ENCODE measurements at places on chromosomes 7 and 10.

- no peak for DNase-seq
Observed at GRCh38 chr10:62903828-62904227, 87.7 kb upstream of the EGR2 start.

GRCh38 chr7:5284304-5285281 is 1.9 kb downstream of the SLC29A4 start:
- no peak for DNase-seq

DNA sequence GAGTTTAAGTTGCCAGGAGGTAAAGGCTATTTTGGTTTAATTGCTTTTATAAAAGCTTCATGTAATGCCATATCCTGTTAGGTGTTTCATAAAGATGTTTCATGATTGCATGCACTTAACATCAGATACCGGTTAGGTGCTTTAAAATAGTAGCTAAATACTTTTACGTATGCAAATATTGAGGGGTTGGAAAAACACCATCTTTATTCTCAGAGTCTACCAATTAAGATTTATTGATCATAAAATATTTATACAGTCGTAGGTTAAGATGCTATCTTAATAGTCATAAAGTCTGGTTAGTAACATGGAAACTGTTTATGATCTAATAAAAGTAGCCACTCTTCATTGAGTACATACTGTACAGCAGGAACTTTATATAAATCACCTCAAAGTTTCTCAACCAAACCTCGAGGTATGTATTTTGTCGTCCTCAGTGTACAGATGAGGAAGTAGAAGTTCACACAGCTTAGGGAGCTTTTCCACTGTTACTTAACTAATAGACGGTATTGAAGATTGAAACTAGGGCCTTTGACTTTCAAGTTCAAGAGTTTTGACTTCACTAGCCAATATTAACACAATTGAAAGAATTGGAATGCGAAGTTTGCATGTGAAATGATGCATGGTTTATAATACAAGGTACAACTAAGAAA is 897.1 kb downstream of the GATA3 start:
- no peak for DNase-seq

GRCh38 chr7:69620650-69621049 is 22.4 kb downstream of the AUTS2 start:
- no peak for DNase-seq

DNA sequence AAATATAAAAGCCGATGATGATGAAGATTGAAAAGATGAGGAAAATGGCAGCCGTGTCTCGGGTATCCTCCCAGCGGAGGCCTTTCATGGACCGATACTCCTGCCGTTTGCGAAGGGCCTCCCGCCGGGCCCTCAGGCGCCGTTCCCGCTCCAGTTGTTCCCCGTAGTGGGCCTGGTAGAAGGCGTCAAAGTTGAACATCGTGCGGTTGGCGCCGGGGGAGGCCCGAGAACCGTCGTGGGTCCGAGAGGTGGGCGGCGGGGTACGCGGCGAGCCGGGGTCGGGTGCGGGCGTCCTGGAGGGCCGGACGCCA is 553 bp downstream of the DNAJC30 start:
- DNase-seq, result no peak

DNA sequence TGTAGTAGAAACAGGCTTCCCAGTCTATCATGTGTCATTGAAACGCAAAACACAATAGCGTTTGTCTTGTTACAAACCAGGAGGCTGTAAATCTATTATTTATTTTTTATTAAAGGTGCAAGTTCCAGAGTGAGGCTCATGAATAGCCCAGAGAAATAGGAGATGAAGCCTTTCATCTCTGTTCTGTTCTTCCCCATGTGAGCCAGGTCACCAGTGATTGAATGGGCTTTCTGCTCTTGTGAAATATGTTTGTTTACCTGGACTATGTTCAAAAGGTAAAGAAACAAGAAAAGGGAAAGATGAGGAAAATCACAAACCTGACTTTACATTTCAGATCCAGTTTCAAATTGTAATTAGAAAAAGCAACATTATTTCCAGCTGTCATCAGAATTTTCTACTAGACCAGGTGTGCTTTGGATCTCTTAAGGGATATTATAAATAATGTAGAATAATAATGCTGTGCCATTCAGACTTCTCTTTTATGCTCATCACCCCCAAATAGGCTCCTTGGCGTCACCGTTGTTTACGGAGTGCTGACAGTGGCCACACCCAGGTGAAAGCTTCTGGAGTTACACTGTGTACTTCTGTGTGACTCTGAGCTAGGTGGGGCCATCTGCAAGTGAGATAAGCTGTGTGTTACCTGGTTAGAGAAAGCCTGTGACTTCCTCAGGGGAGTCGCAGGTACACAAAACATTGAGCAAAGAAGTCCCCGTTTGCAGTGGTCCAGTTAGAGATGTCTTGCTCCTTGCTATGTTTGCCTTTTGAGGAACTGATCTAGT is 274.9 kb downstream of the SDK1 start:
- DNase-seq, result no peak

GRCh38 chr10:119501690-119502089 is 40.8 kb downstream of the RGS10 start:
- DNase-seq, result no peak
